ENCODE measurements at places on chromosomes 11 and 22.
A peak's percentile ranks its signal among the peaks of the same experiment; 100 is the strongest.

DNA sequence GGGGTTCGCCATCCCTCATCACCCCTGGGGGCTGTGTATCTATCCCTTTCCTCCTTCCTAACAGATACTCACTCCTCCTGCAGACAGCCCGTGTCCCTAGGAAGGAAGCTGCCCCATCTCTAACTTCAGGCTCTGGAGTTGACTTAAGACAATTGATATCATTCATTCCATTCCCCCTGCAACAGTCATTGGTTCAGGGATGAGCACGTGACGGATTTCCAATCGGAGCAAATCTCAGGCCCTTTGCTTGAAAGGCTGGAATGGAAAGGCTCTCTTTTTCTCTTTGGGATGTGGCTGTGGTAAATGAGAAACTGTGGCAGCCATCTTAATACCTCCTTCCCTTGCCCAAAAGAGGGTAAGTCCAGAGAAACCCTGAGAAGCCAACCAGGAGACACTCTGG, 5.0 kb upstream of the SCUBE2 start:
- DNase-seq, result no peak

- DNase-seq, result no peak
Measured at GRCh38 chr11:128762031-128762430, 68.2 kb downstream of the FLI1 start.

DNA sequence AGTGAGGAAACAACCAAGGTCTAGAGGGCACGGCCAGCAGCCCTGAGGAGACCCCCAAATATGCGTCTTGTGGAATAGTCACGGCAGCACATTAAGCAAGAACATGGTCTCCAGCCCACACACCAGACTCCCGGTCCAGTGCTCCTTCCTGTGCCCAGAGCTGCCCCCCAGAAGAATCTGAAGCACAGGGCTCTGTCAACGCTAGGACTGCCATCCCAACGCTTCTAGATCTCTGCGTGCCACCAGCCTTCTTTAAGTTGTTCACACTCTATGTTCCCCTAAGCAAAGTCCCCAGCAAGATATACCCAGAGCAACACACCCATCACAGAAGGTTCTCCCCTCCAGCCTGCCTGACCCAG, 3.5 kb upstream of the SEC14L2 start:
- no peak for DNase-seq

DNA sequence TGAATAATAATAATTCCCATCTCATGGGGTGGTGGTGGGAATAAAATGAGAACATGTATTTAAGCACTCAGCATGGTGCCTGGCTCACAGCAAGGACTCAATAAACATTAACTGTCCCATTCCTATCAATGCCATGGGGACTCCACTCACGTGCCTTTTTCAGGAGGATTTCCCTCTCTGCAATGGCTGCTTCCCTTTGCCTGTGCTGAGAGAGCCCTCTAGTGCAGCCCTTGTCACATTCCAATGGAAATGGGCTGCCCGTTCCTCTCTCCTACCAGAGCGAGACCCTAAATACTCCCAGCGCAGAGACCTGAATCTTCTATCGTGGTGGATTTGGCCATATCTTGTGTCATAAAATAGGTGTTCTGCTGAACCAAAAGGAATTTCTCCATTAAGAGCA, 621.5 kb upstream of the B3GAT1 start:
- no peak for DNase-seq

DNA sequence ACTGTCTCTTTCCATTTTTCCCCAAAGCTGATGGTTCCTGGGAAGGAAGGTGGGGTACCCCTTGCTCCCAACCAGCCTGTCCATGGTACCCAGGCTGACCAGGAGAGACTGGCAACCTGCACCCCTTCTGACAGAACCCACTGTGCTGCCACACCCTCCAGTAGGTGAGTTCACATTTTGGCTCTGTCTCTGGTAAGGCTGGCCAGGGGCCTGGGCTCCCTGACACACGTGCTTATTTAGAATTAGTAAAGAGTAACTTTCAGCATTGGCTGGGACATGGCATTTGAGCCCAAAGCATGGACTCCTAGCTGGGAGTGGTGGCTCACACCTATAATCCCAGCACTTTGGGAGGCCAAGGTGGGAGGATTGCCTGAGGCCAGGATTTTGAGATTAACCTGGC, 35.1 kb downstream of the ARHGAP1 start:
- DNase-seq, result no peak

DNA sequence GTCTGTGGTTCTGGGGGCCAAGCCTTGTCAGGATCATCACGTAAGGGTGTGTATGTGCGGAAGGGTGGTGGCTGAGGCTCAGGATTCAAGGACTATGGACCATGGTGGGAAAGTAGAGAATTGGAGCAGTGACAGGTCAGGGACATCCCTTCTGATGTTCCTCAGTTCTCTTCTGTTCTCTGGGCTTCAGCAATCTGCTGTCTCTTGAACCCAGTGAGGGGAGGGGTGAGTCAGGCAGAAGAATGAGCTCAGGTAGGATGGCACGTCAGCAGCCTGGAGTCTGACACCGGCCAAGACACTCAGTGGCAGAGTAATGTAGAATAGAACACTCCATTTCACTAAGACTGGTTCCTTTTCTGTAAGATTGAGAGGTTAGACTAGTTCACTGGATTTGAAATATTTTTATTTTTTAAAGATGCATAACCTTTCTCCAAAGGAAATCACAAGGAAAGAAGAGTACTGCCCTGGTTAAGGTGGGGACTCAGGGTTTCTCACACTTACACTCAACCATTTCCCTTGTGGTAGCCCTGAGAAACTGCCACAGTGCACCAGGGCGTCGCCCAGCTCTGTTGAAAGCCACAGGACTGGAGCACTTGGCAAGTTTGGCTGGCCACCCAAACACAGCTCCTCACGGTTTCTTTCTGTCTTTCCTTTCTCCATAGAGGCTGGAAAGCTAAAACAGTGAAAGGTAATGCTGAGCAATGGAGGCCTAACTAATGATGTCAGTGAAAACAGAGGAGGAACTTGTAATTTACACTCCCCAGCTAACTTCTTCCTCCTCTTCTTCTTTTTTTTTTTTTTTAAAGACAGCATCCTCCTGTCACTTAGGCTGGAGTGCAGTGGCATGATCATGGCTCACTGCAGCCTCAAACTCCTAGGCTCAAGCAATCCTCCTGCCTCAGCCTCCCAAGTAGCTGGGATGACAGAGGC, 23.1 kb upstream of the MICAL2 start:
- peak; percentile 22 for DNase-seq

GRCh38 chr11:32435152-32435480, 223 bp downstream of the WT1 start:
- no peak for DNase-seq

- no peak for DNase-seq
Measured at GRCh38 chr22:17481424-17481823, 81.9 kb upstream of the SLC25A18 start.

GRCh38 chr11:11521306-11522002, 100.4 kb downstream of the GALNT18 start:
- DNase-seq, result peak; percentile 8

DNA sequence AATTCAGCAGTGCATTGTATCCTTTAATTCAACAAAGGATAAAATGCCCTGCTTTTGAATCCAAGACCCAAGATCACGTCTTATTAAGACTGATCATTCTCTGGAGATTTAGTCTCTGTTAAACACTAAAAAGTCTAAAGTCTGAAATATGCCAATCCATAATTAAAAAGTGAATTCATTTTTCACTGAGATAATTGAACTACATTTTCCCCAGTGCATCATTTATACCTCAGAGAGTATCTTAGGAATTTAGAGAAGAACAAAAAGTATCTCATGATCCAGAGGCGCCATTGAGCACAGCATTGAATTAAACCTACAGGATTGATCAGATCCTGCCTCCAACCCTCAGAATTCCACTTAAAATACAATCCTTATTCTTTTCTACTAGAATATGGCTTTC, 5.4 kb downstream of the OR5AP2 start:
- no peak for DNase-seq

DNA sequence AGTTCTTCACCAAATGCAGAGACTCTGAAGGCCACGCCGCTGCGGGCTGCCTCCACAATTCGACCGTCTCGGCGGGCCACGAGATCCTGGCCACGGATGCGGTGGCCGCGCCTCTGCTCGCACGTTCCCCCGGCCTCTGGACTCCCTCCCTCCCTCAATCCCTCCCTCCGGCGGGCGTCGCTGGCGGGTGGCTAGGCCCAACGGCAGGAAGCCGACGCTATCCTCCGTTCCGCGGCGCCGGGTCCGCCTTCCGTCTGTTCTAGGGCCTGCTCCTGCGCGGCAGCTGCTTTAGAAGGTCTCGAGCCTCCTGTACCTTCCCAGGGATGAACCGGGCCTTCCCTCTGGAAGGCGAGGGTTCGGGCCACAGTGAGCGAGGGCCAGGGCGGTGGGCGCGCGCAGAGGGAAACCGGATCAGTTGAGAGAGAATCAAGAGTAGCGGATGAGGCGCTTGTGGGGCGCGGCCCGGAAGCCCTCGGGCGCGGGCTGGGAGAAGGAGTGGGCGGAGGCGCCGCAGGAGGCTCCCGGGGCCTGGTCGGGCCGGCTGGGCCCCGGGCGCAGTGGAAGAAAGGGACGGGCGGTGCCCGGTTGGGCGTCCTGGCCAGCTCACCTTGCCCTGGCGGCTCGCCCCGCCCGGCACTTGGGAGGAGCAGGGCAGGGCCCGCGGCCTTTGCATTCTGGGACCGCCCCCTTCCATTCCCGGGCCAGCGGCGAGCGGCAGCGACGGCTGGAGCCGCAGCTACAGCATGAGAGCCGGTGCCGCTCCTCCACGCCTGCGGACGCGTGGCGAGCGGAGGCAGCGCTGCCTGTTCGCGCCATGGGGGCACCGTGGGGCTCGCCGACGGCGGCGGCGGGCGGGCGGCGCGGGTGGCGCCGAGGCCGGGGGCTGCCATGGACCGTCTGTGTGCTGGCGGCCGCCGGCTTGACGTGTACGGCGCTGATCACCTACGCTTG, at the start of gene FUT4:
Gene FUT4 (plus strand): TSS at position 227 of the 951 bp plus-strand sequence. CDS start 213 bp downstream, at position 440.
- peak; percentile 79 for DNase-seq

- no peak for DNase-seq
Measured at GRCh38 chr11:48036011-48036410, 55.7 kb downstream of the PTPRJ start.

Data from stimulated activated CD4-positive, alpha-beta T cell treated with anti-CD3 and anti-CD28 coated beads, Interleukin-1b, Interleukin-23, amount 100 ng/mL, for 48 hours (primary cell).